T-helper 2 cell treated with Interferon-gamma antibody and Interleukin-4, amounts not matched to agents 5 μg/mL and 100 μg/mL, for 36 hours (primary cell): ENCODE measurements at places on chromosomes 7 and 10.

DNA sequence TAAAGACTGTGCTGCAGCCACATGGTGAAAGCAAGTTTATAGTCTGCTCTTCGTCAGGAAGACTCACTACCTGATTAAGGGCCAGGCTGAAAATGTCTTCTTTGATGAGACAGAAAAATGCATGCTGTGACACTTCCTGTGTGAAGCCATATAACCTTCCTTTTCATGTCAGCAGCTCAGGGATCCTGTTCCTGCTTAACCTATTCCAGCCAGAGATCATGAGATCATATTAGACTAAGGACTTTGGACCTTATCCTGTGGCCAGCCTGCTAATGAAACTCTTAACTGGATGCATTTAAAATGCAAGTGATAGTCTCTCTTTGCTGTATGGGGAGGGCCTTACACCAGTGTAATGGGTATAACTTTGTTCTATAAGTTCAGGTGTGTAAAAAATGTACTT, 165.2 kb downstream of the PTEN start:
- no peak for DNase-seq

GRCh38 chr7:66896441-66896840, 24.6 kb upstream of the TMEM248 start:
- DNase-seq: no peak

- DNase-seq: no peak
Observed at GRCh38 chr10:66833861-66834260, 92.0 kb upstream of the LRRTM3 start.

DNA sequence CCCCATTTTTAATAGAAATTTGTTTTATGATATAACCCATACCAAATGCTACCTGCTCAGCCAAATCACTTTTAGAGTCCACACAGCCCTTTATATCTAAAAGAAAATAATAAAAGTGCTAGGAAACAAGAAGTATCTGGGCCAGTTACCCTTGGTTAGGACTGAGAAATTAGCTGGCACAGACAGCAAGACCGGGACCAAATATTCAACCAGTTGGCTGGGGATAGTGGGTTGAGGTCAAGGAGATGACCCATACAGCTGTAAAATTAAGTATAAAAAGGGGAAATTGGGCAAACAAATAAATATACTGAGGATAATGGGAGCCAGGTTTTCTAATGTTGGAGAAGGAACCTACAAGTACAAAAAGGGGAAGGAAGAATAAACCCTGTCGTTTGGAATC, 174.3 kb downstream of the IMMP2L start:
- no peak for DNase-seq

GRCh38 chr7:13416071-13416470, 573.4 kb downstream of the ETV1 start:
- DNase-seq: no peak

GRCh38 chr7:116979430-116979829, 26.1 kb downstream of the ST7 start:
- DNase-seq: no peak

DNA sequence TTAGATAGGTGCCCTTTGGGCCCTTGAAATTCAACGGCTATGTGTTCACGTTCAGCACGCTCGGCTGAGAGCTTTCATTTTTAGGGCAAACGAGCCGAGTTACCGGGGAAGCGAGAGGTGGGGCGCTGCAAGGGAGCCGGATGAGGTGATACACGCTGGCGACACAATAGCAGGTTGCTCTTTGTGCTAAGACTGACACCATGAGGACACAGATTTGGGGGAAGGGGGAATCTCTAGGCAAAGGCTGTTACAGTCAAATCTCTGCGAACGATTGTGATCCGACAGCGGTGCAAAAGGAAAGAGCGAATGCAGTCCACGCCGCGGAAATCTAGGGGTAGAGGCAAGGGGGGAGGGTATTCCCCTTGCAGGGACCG, 667 bp downstream of the KLLN start:
- DNase-seq: no peak

DNA sequence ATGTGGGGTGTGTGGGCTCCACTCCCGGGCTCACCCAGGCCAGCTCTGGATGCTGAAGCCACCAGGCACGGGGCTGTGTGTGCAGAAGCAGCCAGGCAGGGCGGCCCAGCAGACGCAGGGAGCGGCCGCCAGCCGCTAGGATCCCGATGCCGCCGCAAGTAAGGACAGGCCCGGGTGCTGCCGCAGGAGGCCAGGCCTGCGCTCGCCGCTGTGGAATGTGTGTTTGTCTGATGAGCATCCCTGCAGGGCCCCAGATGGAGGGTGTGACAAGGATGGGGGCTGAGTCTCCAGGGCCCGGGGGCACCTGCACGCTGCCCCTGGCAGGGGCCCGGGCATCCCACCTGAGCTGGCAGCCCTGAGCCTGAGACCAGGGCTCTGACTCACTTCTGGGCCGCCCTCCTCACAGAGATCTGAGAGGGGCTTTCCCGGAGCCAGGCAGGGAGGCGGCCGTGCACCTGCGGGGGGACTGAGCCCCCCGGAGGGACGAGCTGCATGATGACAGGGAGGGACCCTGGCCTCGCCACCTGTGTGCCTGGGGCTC, 101.5 kb downstream of the FOXL3 start:
- DNase-seq: no peak

GRCh38 chr10:131766096-131766495, 134.7 kb upstream of the PPP2R2D start:
- no peak for DNase-seq

DNA sequence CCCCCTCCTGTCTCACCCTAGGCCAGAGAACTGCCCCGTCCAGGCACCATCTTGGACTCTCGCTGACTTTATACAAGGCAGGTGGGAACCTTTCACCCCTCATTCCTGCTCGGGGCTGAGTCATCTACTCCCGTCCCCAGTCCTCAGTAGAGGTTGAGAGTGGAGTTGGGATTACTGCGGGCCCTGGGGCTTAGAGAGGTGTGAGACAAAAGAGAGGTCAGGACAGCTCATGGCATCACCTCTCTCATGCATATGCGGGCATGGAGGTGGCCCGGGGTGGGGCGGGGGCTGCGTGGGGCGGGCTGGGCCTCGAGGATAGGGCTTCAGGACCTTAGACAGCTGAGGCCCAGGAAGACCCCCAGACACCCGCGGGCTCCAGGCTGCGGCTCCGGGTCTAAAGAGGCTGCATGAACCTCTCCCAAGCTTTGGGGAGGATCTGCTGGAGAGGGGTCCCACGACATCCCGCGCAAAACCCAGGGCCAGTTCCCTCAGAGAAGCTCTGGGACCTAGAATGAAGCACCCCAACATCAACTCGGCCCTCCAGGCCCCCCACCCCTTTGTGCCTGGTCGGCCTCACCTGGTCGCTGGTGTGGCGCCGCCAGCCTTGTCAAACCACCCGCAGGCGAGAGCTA, 317 bp downstream of the PDZD7 start:
- no peak for DNase-seq

- DNase-seq: no peak
Observed at GRCh38 chr7:127504715-127505114, 80.7 kb downstream of the GCC1 start.

DNA sequence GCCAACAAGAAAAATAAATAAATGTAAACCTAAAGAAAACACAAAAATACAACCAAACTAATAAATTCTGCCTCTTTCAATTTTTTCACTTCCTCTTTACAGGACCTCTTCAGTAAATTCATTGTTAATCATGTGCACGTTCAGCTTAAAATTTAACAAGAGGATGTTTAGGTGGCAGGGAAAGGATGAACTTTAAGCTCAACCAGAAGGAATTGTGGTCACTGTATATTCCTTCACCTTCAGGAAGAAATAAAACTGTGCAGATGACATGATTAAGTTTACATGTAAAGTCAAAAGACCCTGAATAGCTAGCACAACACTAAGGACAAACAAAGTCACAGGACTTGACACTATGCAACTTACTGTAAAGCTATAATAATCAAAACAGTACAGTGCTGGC, 33.0 kb downstream of the KIF5B start:
- no peak for DNase-seq

DNA sequence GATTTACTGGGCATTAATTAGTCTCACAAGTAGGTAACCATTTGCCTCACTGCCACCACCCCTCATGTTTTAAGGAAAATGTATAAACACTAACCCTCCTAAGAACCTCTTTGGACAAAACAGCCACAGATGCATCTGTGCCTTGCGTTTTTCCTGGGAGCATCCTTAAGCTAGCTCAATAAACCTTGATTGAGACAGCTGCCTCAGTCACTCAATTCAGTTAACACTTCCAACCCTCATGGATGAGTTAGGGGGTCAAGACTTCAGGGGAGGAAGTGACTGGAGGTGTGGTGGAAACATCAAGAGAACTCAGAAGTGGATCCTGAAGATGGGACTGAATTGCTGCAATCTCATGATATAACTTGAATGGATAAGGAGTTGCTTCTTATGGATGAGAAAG, 31.5 kb downstream of the CUL2 start:
- DNase-seq: no peak

DNA sequence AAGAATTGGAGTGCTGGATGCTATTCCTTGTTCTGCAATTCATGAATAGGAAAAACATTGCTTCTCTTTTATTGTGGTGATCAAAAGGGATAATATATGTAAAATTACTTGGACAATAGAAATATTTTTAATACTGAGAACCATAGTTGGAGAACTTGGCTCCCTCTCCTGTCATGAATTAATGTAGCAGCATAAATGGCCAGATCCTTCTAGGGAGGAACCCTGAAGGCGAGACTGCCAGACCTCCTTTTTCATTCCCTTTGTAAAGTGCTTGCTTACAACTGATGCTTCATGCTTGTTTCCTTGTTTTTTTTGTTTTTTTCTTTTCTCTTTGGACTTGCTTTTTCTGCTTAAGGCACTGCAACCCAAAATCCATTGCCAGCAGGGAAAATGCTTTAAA, 233.6 kb downstream of the SH2D4B start:
- DNase-seq: no peak

DNA sequence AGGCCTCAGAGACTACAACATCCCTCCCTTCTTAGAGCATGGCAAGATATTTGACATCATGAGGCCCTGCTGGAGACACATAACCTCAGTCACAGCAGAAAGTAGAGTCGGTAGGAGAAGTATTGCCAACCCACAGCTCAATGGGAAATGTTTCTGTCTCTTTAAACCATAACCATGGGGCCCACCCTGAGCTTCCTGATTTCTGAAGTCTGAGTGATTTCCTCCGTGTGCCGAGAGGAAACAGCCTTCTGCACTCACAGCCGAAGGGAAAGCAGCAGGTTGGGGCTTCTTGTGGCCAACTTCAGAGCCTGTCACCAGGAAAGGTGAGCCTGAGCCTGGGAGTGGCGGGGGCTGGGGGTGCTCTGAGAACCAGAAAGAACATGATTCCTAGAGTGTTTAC, at the start of gene GIMAP1:
GIMAP1 (plus strand) TSS at position 246 of the 400 bp plus-strand sequence. CDS start 2,435 bp downstream, outside the sequence.
- DNase-seq: peak; percentile 54

- no peak for DNase-seq
Observed at GRCh38 chr7:98178321-98178720, 32.9 kb upstream of the BHLHA15 start.

- no peak for DNase-seq
Observed at GRCh38 chr7:114802632-114803031, 119.3 kb upstream of the MDFIC start.

DNA sequence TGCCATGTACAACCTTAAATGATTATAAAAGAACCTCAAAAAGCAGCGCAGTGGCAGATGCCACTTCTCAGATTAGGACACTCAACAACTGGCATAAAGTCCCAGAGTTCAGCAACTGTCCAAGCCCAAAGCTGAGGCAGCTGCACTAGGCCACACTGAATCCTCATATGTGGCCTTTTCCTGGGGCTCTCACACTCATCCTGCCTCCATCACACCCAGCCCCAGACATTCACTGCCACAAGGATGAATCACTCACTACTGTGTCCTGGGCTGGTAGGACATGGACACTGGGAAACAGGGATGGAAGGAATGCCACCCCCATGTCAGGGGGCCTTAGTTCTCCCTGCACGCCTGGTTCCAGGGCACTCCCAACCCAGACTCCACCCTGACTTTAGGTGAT, 547.7 kb downstream of the TNS3 start:
- DNase-seq: no peak

- DNase-seq: no peak
Observed at GRCh38 chr10:100750291-100751210, 5.2 kb downstream of the PAX2 start.

- no peak for DNase-seq
Observed at GRCh38 chr7:31478018-31478417, 35.9 kb upstream of the ITPRID1 start.

- DNase-seq: no peak
Observed at GRCh38 chr7:54242776-54243175, 299.4 kb upstream of the VSTM2A start.

- no peak for DNase-seq
Observed at GRCh38 chr10:132984801-132985545, 42.6 kb upstream of the CFAP46 start.

DNA sequence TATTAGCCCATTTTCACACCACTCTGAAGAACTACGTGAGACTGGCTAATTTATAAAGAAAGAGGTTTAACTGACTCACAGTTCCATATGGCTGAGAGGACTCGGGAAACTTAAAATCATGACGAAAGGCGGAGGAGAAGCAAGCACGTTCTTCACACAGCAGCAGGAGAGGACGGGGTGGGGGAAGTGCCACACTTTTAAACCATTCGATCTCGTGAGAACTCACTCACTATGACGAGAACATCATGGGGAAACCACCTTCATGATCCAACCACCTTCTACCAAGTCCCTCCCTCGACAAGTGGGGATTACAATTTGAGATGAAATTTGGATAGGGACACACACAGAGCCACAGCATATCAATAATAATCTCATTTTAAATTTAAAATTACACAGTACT, 80.2 kb downstream of the VWDE start:
- no peak for DNase-seq

GRCh38 chr10:10475812-10476211, 541.9 kb upstream of the CELF2 start:
- no peak for DNase-seq

- DNase-seq: no peak
Observed at GRCh38 chr7:116153050-116153449, 57.3 kb upstream of the TES start.

DNA sequence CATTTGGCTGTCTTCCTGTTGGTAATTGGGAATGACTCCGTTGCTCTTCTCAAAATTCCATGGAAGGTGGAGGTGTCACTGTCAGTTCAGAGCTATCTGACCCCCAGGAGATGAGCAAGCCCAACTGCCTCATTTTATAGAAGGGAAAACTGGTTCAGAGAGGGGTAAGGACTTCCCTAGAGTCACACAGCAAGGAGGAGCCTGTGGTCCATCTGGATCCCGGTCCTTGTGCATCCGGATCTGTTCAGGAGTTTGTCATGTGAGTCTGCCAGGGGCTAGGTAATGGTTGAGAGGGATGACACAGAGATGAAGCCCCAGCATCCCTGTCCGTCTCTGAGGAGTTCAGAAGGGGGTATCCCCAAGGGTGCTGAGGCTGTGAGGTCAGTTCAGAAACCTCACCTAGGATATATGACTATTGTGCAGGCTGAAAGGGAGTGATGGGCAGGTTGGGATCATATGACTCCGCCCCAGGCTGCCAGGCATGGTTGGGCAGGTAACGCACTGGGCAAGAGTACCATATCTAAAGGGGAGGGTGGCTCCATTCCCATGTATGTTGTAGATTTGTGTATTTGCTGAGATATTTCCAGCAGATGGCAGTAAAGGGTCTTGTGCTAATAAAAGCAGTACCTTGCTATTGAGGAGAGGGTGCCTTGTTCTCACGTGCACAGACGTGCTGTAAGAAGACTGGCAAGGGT, 16.0 kb upstream of the SLC29A3 start:
- no peak for DNase-seq
